ENCODE measurements at places on chromosomes 2 and 18.

DNA sequence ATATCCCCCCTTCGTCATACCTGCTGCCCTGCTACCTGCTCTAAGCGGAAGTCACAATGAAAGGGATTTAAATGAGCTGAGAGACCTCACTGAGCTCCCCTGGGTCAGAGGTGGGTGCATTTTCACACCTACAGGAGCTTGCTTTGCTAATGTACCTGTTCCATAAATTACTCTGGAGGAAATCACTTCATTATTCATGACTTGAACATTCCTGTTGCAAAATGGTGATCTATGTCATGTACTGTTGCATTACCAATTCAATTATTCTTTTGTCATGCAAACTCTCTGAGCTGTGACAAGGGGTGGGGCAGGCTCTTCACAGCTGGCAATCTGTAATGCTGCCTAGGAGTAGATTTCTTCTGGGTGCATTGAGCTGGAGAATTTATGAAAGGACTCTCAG, 761.3 kb downstream of the TSN start:
- no peak for DNase-seq

GRCh38 chr18:45009756-45010155, 329.1 kb downstream of the SETBP1 start:
- DNase-seq: no peak

GRCh38 chr2:191870744-191871143, 23.9 kb upstream of the CAVIN2 start:
- DNase-seq: no peak

GRCh38 chr2:205386109-205386508, 296.2 kb upstream of the NRP2 start:
- no peak for DNase-seq

Measured in ureter (tissue), 1 donor.